ENCODE measurements at places on chromosomes 7 and 10. TPM values are rescaled to one million over a fixed set of nuclear protein-coding genes. Genes with fewer than 3 reads are reported as not detected.

Gene TMEM139
- total RNA-seq, result not detected

Gene PTF1A
- total RNA-seq, result not detected

Gene RPEL1
- not detected for total RNA-seq

Gene GNGT1
- not detected for total RNA-seq

Gene AKR1C4
- total RNA-seq, result not detected

Gene CALML5
- total RNA-seq, result not detected

Gene PTPN20
- 0.27 TPM for total RNA-seq

Gene MBL2
- total RNA-seq, result not detected

Gene NKX6-2
- not detected for total RNA-seq

Gene GNG11
- total RNA-seq, result 208 TPM

Gene DPYSL4
- total RNA-seq, result 32.9 TPM

Gene FXYD4
- not detected for total RNA-seq

Gene FRAT1
- total RNA-seq, result 3.5 TPM

Gene CALML3
- total RNA-seq, result not detected

Gene HOGA1
- 0.91 TPM for total RNA-seq

Gene CYP3A4
- not detected for total RNA-seq

Gene ADAM8
- 0.55 TPM for total RNA-seq

Gene CPVL
- total RNA-seq, result not detected

Gene SLC25A40
- 21.6 TPM for total RNA-seq

Gene MALSU1
- 62.6 TPM for total RNA-seq

Gene CYP26C1
- total RNA-seq, result 2.0 TPM

Gene GPR26
- total RNA-seq, result not detected

Gene CD36
- 0.58 TPM for total RNA-seq

Gene TCAF2
- total RNA-seq, result 7.1 TPM

Gene CACNB2
- total RNA-seq, result not detected

Gene CCDC7
- total RNA-seq, result 6.6 TPM

Gene AKR1E2
- 8.2 TPM for total RNA-seq

Gene ITGB1
- total RNA-seq, result 1,147 TPM

Gene ZSCAN25
- total RNA-seq, result 11.4 TPM

Gene C10orf53
- not detected for total RNA-seq

Gene GATA3
- 30.9 TPM for total RNA-seq

Gene GPC2
- total RNA-seq, result 17.5 TPM

Gene GCK
- total RNA-seq, result 0.51 TPM

Gene PILRA
- 1.3 TPM for total RNA-seq

Gene PPIF
- total RNA-seq, result 42.7 TPM

Gene BUD31
- total RNA-seq, result 122 TPM

Gene SPDYE5
- total RNA-seq, result 0.16 TPM

Gene CPED1
- 0.22 TPM for total RNA-seq

Gene PAOX
- 2.6 TPM for total RNA-seq

Measured in endothelial cell of umbilical vein (primary cell).